NCI-H1930 (cell line): ENCODE measurements at places on chromosomes 1 and 21.

DNA sequence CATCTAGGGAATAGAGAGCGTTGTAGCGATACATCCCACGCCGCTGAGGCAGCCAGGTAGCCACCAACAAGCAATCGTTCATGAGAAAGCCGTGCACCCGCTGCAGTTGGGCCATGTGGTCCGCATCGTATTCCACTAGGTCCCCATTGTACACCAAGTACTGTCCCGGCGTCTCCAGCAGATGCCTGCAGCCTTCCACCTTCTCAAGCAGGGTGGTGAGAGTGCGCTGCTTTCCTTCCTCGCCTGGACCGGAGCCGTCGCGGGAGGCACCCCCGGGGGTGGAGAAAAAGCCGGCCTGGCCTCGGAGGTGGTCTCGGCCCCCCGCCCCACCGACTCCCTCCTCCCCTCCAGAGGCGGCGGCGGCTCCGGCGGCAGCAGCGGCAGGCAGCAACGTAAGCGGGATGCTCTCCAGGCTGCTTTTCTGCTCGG, 595 bp downstream of the EXOC8 start:
- no peak for DNase-seq

GRCh38 chr1:172654535-172654934, 4.4 kb upstream of the FASLG start:
- DNase-seq: no peak

- DNase-seq: no peak
Measured at GRCh38 chr1:78048446-78048845, 2.7 kb downstream of the GIPC2 start.

DNA sequence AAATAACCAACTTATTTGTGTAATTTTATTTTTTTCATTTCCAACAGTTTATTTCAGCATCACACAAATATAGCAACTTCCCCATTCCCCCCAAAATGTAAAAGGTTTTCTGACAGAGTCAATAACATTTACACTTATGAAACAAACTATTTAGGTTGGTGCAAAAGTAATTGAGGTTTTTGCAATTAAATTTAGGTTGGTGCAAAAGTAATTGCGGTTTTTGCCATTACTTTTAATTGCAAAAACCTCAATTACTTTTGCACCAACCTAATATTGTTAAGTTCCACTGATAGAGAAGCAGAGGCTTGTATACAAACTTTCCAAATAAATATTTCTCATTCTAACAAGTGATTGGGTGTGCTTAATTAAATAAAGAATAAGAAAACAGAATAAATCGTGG, 270.9 kb upstream of the DUSP10 start:
- no peak for DNase-seq

DNA sequence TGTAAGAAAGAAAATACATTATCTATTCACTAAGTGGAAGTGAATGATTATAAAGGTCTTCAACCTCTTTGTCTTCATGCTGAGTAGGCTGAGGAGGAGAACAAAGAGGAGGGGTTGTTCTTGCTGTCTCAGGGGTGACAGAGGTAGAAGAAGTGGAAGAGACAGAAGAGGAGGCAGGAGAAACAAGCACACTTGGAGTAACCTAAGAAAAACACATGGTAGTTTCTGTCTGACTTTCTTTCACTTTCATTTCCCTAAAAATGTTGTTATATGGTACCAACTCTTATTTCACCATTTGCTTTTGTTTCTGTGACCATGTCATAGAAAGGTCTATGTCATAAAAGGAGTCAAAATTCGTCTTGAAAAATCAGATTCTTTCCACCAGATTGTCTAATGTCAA, 696.6 kb upstream of the BRINP3 start:
- DNase-seq: no peak

- DNase-seq: no peak
Measured at GRCh38 chr21:42216726-42217572, 2.0 kb upstream of the ABCG1 start.

- no peak for DNase-seq
Measured at GRCh38 chr1:54800899-54801759, at the start of gene TTC22. TTC22 (minus strand) TSS chr1:54801323; CDS start chr1:54801163, 160 bp downstream.

- no peak for DNase-seq
Measured at GRCh38 chr1:156559797-156560385, 12.5 kb downstream of the IQGAP3 start.

GRCh38 chr1:168608796-168609715, 32.7 kb downstream of the XCL1 start:
- no peak for DNase-seq

- DNase-seq: no peak
Measured at GRCh38 chr1:222898191-222898527, 83.3 kb downstream of the DISP1 start.

- no peak for DNase-seq
Measured at GRCh38 chr1:58848818-58849411, 65.1 kb upstream of the JUN start.

GRCh38 chr1:38994196-38994595, 3.1 kb downstream of the AKIRIN1 start:
- no peak for DNase-seq

DNA sequence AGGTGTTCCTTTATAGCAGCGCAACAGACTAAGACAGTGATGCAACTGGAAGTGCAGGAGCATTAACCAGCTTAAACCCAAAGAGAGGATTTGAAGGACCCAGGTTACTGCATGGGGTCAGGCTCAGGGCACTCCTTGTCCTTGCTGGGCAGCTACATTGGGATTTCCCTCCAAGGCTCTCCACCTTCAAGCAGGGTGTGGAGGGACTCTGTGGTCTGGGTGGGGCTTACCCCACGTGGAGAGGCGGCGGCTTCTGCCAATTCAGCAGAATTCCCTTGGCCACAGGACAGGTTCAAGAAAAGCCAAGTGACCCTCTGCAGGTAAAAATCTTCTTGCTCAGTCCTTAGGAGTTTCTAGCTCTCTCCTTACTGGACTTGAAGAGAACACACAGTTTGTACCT, 6.5 kb downstream of the RRP1B start:
- DNase-seq: no peak

GRCh38 chr1:25020173-25020845, 90.2 kb upstream of the RUNX3 start:
- DNase-seq: no peak

GRCh38 chr1:62654744-62655143, 33.4 kb downstream of the DOCK7 start:
- DNase-seq: no peak

GRCh38 chr1:54579337-54579781, 31.3 kb downstream of the ACOT11 start:
- DNase-seq: no peak

- no peak for DNase-seq
Measured at GRCh38 chr1:240931031-240931430, 319.1 kb upstream of the GREM2 start.

- no peak for DNase-seq
Measured at GRCh38 chr1:41396084-41396483, 34.9 kb downstream of the FOXO6 start.

GRCh38 chr1:26412180-26412840, 1.7 kb downstream of the LIN28A start:
- DNase-seq: no peak

- no peak for DNase-seq
Measured at GRCh38 chr1:231776010-231776756, 149.6 kb downstream of the DISC1 start.
